Activated CD4-positive, alpha-beta T cell treated with anti-CD3 and anti-CD28 coated beads for 48 hours (primary cell): ENCODE measurements at places on chromosomes 16 and 17.

- no peak for DNase-seq
Observed at GRCh38 chr16:23015580-23015979, 133.7 kb downstream of the USP31 start.

- no peak for DNase-seq
Observed at GRCh38 chr17:44831371-44831770, 1.3 kb upstream of the GJC1 start.

- no peak for DNase-seq
Observed at GRCh38 chr16:17776888-17777287, 306.1 kb upstream of the XYLT1 start.

GRCh38 chr17:67546578-67547527 is 169.8 kb downstream of the PITPNC1 start:
- no peak for DNase-seq

DNA sequence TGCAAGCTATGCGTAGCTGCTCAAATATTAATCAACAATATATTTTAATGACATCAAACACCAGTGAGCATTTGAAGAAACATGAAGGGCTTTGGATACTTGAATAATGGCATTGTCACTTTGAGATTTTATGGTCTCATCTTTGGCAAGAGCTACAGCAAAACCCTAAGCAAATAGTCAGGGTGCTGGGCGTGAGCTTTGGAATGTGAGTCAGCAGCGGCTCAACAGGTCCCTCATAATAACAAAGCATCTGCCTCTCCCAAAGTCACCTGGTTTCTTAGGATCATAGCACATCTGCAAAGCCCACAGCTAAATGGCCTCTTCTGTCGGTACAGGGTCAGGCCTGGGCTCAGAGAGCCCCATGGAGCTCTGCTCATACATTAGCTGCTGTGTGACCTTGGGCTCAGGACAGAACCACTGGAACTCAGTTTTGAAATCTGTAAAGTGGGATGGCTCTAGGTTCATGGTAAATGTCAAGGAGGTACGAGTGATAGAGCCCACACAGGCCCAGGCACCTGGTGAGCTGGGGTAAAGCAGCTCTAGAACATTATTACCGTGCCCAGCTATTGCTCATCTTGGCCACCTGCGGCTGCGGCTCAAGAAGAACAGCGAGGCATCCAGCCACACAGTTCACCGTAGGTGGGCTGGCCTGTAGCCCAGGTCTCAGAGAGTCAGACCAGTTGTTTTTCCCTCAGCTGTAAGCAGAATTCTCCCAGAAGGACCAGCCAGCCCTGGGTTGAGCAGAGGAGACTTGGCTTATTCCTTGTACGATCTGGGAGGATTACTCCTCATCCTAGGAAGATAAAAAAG is 544.5 kb upstream of the CDH11 start:
- DNase-seq = no peak

GRCh38 chr17:26809033-26809432 is 484.9 kb upstream of the WSB1 start:
- DNase-seq = no peak

- DNase-seq = no peak
Observed at GRCh38 chr17:5921512-5922282, 148.5 kb upstream of the WSCD1 start.

DNA sequence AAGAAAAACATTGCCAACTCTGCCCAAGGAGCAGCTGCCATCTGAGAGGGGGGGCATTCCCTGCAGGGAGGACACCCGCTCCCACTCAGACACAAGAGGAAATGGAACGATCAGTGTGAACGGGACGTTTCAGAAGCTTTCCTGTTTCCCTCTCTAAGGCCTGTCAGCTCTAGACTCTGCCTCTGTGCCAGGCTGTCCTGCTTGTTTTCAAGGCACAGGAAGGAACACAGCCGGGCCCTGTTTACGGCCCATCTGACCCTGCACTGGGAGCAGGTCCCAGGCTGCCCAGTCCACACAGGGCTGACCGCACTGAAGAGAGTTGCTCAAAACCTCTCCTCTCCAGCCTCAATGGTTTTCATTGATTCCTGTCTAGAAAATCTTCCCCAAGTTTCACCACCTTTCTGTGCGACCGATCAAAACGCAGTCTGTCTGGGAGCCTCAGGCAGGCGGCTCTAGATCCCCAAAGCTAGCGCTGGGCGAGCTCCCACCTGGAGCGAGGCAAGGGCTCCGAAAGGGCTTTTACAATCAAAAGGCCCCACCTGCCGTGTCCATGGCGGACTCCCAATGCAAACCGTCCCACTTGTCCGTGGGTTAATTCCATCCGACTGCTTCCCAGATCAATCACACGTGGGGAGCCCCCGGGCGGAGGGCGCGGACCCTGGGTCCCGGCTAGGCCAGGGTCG is 1.5 kb downstream of the PIEZO1 start:
- DNase-seq = no peak

GRCh38 chr17:79644617-79645016 is 33.8 kb upstream of the RBFOX3 start:
- no peak for DNase-seq

DNA sequence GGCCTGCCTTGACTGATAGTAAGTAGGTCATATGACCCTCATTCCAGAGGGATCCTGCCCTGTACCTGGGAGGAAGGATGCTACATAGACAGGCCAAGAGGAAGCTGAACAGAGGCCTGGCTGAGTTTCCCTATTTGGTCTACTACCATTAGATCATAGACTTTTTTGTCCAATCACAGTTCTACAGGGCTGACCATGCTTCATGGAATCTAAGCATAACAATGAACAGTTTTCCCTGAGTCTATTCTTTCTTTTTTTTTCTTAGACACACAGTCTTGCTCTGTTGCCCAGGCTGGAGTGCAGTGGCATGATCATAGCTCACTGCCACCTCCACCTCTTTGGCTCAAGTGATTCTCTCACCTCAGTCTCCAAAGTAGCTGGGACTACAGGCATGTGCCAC is 3.9 kb downstream of the GPR179 start:
- DNase-seq = no peak

DNA sequence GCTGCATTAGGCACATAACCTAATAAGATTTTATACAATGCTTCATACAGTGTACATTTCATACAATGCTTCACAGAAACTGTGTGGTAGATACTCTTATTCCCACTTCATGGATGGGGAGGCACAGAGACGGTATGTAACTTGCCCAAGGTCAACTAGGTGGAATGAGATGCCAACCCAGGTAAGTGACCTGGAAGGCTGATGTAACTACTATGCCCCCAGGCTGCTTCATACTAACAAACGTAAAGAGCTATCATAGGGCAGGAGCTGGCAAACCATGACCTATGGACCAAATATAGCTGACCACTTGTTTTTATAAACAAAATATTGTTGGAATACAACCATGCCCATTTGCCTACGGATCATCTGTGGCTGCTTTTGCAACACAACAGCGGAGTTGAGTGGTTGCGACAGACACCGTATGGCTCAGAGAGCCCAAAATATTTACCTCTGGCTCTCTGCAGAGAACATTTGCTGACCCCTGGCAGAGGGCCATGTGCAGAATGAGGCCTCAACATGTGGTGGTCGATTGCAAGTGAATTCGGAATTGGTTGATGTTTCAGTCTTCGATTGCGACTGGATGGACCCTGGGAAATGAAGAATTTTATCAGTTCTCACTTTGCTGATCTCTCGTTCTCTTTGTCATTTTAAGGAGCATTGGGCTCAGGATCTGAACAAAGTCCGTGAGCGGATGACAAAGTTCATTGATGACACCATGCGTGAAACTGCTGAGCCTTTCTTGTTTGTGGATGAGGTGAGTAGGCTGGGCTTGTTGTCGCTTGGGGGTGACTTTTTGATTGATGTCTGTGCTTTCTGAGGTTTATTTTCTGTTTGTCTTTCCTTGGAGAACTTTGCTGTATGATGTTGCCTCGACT is 109.7 kb downstream of the PLCG2 start:
- no peak for DNase-seq

DNA sequence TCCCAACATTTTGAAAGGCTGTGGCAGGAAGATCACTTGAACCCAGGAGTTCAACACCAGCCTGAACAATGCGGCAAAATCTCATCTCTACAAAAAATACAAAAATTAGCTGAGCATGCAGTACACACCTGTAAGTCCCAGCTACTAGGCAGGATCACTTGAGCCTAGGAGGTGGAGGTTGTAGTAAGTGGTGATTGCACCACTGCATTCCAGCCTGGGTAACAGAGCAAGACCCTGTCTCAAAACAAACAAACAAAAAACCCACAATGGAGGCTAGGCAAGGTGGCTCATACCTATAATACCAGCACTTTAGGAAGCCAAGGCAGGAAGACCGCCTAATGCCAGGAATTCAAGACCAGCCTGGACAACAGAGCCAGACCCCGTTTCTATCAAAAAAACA is 12.0 kb downstream of the APPBP2 start:
- DNase-seq = no peak

GRCh38 chr17:48604770-48605329 is at the start of gene HOXB6:
TSS of gene HOXB6 (minus strand) at chr17:48604986. CDS start at chr17:48598150, 6,836 bp downstream.
- DNase-seq = no peak

GRCh38 chr16:87621976-87622713 is 19.8 kb downstream of the JPH3 start:
- DNase-seq = no peak

- DNase-seq = no peak
Observed at GRCh38 chr17:36118477-36119353, 15.1 kb downstream of the CCL4 start.

- DNase-seq = no peak
Observed at GRCh38 chr16:69078073-69078472, 27.4 kb upstream of the HAS3 start.

DNA sequence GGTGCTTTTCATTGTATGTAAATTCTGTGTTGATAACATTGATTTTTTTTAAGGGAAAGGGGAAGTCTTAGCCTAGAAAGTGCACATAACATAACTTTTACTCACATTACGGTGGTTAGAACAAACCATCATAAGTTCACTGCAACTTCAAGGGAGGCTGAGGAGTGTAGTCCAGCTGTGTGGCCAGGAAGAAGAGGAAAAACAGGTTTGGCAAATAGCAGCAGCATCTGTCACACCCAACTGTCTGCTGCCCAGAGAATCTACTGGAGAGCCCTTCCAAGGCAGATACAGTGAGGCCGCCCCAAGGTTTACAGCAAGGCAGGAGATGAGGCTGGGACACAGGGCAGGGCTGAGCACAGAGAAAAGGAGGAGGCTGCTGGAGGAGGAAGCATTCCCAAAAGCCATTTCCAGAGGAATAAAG is 60.6 kb downstream of the AIPL1 start:
- DNase-seq = peak; percentile 3

DNA sequence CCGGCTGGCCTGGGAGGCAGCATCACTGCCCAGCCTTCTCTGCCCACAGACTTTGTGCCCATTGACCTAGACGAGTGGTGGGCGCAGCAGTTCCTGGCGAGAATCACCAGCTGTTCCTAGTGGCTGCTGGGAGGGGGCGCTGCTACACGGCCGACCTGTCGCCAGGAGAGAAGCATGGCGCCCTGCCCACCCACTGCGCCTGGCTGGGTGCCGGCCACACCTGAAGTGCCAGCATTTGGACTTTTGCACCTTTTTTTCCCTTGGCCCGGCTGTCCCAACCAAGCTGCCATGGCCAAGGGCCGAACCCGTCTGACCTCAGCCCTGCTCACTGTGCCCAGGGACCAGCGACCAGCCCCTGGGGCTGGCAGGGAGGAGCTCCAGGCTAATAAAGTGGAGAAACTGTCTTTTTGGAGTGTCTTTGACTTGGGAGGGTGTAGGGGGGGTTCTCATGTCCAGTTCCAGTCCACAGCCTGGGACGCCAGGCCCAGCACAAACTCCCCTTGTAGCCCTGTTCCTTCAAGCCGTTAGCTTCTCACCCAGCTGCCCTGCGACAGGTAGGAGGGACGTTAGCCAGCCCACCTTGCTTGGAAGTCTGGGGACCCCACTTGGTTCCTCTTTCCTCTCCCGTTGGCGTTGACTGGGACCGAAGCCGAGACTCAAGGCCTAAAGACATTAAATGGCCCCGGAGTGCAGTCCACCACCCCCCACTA is 939 bp upstream of the WDR90 start:
- DNase-seq = peak; percentile 72

- no peak for DNase-seq
Observed at GRCh38 chr17:31581491-31581890, 190.0 kb downstream of the RAB11FIP4 start.

- DNase-seq = no peak
Observed at GRCh38 chr17:32502013-32502412, 15.2 kb downstream of the CDK5R1 start.

- DNase-seq = no peak
Observed at GRCh38 chr17:43400943-43401717, 2.3 kb downstream of the ARL4D start.

DNA sequence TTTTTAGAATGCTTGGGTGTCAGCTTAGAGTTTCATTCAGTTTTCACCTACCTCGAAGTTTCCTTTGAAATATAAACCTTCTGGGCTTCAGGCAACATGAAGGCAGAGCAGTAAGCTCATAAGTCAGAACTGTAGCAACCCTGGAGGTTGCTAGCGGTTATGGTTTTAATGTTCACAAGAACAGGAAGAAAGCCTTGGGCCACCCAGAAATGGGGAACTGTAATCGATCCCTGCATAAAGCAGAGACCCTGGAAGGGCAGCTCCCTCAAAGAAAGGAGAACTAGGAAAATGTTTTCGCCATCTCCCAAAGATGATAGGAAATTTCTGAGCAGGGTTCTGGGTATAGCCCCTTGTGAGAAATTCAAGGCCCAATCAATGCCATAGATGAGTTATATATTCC is 47.8 kb upstream of the RASL10B start:
- no peak for DNase-seq

DNA sequence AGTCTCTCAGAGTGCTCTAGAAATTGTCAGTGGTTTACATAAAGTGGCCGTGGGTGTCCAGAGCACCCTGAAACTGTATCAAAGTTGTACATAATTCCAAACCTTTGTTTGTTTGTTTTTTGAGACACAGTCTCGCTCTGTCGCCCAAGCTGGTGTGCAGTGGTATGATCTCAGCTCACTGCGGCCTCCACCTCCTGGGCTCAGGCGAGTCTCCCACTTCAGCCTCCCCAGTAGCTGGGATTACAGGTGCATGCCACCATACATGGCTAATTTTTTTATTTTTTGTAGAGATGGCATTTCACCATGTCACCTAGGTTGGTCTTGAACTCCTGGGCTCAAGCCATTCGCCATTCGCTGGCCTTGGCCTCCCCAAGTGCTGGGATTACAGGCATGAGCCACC is 24.3 kb upstream of the ADGRG1 start:
- no peak for DNase-seq

DNA sequence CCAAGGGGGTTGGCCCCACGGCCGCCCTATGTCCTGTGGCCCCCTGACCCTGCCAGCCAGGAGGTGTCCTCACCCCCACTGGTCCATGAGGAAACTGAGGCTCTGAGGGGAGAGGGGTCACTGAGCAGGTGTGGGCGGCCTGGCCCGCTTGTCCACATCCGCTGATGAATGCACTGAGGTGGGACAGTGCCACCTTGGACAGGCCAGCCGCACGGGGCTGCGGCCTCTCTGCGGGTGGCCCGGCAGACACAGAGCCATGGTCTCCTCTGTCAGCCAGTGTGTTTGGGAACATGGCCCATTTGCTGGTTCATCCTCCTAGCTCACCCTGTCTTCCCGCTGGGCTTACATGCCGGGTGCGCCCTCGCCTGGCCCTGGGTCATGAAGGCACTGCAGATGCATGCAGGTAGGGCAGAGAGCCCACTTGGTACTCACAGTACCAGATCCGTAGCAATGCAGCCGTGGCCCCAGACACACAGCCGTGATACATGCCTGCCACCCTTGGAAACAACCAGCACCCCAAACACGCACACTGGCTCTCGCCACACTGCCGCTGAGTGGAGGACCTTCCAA is 93.9 kb downstream of the ENGASE start:
- DNase-seq = no peak

- DNase-seq = no peak
Observed at GRCh38 chr16:68200088-68200783, 35.7 kb downstream of the ESRP2 start.
